SW 1271 (cell line): ENCODE measurements at places on chromosomes 2 and 18.

- DNase-seq: no peak
These were observed 6.9 kb upstream of the MAP4K4 start for GRCh38 chr2:101690547-101691152.

DNA sequence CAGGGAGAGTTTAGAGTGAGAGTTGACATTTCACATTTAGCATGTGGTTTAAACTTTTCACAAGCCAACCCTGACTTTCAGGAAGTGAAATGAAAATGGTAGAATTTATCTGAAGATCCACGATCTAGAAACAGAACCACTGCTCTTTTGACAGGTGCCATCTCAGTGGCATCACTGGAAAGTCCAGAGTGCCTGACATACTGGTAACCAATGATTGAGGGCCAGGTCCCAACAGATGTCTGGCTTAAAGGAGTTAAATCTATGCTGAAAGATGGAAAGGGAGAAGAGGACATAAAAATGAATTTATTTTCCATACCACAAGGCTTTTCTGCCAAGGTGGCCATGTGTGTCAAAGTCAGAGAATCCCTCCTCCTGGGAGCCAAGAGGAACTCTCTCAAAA lies 2.7 kb downstream of the IL36G start:
- no peak for DNase-seq

GRCh38 chr2:237456200-237456843 lies 30.7 kb upstream of the MLPH start:
- DNase-seq: no peak

- DNase-seq: no peak
These were observed 41.3 kb downstream of the COL4A3 start for GRCh38 chr2:227205701-227206100.

GRCh38 chr2:55771612-55772011 lies 78.0 kb upstream of the PNPT1 start:
- DNase-seq: peak; percentile 56
